ENCODE measurements at places on chromosomes 1 and 21.

DNA sequence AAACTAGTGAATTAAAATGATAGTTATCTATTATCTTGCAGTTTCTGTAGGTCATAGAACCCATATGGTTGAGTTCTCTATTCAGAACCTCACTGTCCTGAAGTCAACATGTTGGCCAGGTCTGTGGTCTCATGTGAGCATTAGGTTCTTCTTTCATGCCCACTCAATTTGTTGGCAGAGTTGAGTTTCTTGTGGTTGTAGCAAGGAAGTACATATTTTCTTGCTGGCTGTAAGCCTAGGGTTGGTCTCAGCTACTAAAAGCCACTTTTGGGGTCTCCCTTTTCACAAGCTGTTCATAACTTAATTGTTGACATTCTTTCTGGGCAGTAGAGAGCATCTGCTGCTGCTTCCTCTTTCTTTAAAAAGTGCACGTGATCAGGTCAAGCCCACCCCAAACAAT, 1165.1 kb upstream of the NCAM2 start:
- no peak for DNase-seq

DNA sequence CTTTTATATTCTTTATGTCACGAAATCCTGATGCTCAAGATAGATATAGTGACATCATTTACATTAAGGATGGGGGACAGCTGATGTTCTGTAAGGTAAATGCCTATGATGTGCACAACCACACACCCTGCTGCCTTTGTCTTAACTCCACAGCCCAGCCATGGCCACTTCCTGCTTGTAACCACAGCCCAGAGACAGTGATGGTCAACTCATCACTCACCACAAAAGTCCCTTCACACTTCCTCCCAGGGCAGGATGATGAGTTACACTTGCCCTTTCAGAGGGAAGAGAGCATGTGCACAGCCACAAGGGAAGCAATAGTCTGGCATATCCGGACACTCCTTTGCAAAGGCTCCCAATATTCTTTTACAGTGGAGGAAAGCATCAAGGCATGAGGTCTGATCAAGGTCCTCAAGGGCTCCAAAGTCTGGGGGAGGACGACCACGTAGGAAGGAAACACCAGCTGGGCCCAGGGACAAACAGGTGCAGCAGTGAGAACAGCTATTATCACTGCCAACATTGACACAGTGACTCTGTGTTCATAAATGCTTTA, 53.8 kb downstream of the PLPP3 start:
- no peak for DNase-seq

- DNase-seq, result no peak
These were observed 94.3 kb downstream of the BCAR3 start for GRCh38 chr1:93587354-93587753.

DNA sequence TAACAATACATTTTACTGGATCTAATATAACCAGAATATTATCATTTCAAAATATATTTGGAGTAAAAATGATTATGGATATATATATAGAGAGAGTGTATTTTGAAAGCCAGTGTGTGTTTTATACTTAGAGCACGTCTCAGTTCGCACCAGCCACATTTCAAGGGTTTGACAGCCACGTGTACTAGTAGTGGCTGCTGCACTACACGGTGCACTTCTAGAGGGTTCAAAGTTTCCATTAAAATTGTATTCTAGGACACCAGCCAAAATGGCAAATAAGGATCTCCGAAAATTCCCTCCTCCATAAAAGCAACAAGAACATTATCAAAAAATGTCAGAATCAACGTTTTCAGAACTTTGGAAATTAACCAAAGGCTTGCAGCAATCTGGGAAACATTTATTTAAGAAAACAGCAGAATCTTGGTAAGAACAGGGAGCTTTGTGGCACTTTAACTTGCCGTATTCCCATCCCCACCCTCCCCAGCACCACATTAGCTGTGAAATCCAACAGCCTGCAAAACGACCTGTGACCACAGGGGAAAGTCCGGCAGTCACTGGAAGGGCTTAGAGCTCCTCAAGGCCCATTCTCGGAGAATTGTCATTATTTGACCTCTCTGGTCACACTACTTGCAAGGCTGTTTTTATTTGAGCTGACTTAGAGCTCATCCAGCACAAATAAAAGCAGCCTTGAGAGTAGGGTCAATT, 33.5 kb upstream of the MRPS6 start:
- DNase-seq, result no peak

GRCh38 chr21:33116676-33117075, 46.7 kb downstream of the OLIG1 start:
- DNase-seq, result no peak

DNA sequence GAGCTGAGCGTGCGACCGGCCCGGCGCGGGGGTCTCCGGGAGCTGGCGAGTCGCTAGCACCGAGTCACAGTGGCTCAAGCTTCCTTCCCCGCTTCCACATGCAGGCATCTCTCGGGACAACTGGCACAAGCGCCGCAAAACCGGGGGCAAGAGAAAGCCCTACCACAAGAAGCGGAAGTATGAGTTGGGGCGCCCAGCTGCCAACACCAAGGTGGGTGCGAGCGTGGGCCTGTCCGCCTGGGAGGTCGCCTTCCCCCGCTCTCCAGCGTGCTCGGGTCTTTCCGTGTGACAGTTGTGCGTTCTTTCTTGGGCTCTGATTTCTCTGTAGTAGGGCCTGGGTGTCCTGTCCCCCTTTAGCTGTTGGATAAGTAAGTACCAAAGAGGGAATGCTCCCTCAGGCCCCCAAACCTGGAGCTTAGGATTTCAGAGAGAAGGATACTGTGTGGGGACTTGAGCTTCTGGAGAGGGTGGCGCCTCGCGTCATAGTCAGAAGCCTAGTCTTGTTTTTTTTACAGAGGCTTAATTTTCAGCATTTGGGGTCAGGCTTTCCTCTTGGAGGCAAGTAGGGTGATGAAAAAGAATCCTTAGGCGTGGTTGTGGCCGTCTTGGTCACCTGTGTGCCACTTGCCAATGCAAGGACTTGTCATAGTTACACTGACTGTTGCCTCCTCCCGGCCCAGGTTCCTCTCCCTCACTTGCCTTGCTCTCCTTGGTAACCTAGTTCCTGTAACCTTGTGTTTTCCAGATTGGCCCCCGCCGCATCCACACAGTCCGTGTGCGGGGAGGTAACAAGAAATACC, 790 bp downstream of the RPS8 start:
- DNase-seq, result no peak
